DMS153 (cell line): ENCODE measurements at places on chromosomes 2 and 18.

DNA sequence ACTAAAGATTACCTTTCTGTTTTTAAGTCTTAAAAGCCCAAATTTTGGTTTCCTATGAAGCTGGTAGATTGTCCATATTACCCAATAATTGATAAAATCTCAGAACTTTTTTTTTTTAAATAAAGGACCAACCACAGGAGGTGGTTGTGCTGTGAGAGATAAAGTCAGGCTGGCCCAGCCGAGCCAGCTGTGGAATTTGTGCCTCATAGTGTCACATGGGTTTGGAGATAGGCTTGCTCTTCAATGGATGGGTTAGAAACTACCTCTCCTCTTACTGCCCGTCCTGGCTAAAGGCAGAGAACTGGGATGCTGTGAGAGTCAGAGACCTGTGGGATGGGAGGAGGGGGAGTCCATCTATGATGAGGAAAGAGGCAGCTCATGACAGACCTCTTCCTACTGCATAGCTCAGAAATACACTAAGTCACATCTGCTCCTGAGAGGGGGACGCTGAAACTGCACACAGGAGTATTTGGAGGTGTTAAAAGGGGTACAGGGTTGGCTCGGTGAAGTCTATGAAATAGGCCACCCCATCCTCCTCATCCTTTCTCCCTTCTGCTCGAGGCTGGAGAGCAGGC lies 99.7 kb upstream of the MGAT4A start:
- DNase-seq: no peak

DNA sequence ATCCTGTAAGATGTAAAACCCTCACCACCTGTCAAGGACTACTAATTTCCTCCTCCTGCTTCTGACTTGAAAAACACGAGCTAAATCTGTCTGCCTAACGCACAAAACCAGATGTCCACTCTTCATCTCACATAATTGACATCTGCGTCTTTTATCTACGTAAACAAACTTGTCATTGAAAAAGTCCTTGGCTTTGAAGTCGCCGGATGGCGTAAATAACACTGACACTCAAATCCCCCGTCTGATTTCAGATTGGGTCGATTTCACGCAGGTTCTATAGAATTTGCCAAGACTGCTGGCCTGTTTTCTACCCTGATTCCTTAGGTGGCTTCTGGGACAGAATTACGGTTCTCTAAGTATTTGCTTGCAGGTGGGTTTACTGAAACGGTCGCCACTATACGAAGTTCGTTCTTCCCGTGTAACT lies 539 bp upstream of the MOB4 start:
- peak; percentile 4 for DNase-seq

DNA sequence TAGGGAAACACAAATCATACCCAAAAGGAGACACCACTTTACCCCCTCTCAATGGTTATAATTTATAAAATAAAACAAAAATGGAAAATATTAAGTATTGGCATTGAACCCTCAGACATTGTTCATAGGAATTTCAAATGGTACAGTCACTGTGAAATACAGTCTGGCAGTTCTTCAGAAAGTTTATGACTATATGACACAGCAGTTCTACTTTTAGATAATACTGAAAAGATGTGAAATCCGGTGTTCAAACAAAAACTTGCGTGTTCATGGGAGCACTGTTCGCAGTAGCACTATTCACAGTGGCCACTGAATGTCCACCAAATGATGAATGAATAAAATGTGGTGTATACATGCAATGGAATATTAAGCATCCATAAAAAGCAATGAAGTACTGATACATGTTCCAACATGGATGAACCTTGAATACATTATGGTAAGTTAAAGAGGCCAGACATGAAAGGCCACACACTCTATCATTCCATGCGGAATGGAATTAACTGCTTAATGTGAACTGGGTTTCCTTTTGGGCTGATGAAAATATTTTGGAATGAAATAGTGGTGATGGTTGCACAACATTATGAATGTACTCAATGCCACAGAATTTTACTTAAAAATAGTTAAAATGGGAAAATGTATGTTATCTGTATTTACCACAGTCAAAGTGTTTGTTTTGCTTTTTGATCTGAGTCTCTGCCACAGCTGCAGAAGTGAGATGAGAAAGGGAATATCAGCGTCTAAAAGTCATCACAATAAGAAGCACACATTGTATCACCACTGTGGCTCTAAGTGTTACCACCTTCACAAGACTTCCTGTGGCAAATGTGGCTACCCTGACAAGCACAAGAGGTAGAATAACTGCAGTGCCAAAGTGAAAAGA lies 864.6 kb downstream of the SUCLG1 start:
- DNase-seq: no peak

GRCh38 chr2:58387701-58388100 lies 146.6 kb upstream of the FANCL start:
- no peak for DNase-seq

DNA sequence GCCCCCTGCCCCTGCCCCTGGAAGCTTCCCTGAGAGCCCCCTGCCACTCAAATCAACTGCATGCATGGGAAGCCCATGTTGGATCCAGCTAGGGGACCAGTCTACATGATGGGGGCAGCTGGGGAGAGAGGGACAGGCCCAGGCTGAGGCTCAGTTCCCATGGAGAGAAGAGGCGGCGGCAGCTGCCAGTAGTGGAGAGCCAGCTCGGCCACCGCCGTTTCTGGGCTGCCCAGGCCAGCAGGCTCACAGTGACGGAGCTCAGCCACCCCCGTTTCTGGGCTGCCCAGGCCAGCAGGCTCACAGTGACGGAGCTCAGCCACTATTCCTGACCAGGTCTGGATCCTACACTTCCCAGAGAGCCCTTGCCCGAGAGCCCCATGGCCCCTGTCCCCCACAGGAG lies 3.6 kb downstream of the MAB21L4 start:
- DNase-seq: no peak

DNA sequence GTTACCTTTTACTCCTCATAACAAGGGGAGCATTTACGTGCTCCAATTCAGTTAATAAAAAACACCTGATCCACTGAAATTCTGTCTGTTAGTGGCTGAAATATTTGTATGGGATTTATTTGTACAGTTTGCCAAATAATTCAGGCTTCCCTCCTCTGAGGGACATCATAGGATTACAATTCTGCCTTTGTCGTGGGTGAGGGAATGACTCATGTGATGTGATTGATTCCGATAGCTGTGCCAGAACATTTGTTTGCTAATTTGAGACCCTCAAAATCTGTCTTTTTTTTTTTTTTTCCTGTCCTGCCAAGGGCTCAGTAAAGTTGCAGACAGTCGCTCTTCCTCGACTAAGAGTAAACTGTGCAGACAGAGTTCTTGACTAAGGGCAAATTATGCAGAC lies 612.6 kb upstream of the CDH2 start:
- DNase-seq: no peak

- DNase-seq: peak; percentile 17
These were observed 79.4 kb upstream of the MAP4K3 start for GRCh38 chr2:39516347-39517101.

DNA sequence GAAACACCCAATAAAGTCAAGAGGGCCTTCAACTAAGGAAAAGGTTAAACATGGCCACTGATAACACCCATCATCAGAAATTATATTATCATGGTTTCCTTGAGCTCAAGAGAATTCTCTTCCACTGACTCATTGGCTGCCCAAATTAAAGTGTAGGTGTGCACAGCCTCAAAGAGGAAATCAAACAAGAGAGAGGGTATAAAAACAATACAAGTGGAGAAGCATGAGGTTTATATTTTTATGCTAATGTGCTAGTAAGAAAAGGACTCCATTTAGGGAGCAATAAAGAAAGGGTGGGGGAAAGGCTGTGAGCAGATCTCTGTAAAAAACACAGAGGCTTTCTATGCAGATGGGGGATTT lies 168.8 kb upstream of the VRK2 start:
- peak; percentile 52 for DNase-seq
